ENCODE measurements at places on chromosomes 6 and 20. TPM values are rescaled to one million over a fixed set of nuclear protein-coding genes. Genes with fewer than 3 reads are reported as not detected.

Gene TNFRSF21
- 129 TPM for total RNA-seq

Gene PRSS35
- not detected for total RNA-seq

Gene CPXM1
- total RNA-seq: 2.3 TPM

Gene NECAB3
- 38.5 TPM for total RNA-seq

Gene RCAN2
- total RNA-seq: 9.8 TPM

Gene SLC22A7
- not detected for total RNA-seq
